Left kidney (tissue), 8 donors: ENCODE measurements at places on chromosomes 2 and 18.

- no peak for DNase-seq
Observed at GRCh38 chr18:52570975-52571374, 231.0 kb downstream of the DCC start.

- peak; percentile 52 for DNase-seq
Observed at GRCh38 chr2:216339456-216340279, 32.6 kb downstream of the MARCHF4 start.

DNA sequence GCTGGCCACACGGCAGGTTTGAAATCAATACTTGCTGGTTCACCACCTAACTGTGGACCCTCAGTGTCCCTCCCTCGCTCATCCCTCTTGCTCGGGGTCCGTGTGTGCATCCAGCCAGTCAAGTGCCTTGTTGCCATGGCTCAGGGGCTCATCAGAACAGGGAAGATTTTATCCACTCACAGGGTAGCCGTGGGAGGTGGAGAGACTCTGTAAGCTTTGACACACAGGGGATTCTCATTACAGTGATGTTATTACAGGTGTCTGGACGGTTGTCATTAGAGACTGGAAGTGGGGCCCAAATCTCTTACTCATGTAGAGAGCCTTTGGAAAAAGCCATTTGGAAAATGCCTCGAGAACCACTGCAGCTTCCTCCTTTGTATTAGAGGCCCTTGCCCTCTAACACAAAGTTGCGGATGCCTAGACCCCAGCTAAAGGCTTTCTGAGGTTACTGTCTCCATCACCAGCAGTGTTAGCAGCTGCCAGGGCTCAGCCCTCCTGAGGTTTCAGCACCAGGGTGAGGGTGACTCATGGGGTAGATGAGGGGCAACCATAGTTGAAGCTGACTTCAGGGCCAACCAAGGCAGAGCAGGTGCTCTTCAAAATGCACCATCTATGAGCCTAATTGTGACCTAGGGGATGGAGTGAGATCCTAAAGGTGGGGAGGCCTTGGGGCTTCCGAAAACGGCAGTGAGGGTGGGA lies 195.6 kb downstream of the CLIP4 start:
- peak; percentile 77 for DNase-seq

GRCh38 chr2:26245810-26246209 lies 1.1 kb downstream of the HADHB start:
- DNase-seq = peak; percentile 3

DNA sequence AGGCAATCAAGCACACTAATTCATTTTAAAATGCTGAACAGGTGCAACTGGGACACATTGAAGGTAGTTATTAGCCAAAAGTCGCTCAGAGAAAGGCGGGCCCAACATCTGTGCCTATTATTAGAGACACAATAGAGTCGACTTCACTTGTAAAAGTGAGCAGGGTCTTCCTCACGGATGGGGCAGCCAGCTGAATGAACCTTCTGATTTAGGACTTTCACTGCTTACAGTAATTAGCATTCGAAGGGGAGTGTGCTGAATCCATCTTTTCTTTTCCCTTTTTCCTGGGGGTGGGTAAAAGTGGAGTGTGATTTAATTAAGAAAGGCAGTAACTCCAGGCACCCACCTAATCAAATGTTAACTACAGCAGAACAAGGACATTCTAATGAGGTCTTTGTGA lies 677.7 kb downstream of the DCDC2C start:
- no peak for DNase-seq
